ENCODE measurements at places on chromosomes 2 and 18. TPM values are rescaled to one million over a fixed set of nuclear protein-coding genes. Genes with fewer than 3 reads are reported as not detected.

Gene CCDC141
- 25.7 TPM for total RNA-seq

Gene FOXD4L1
- total RNA-seq: 0.34 TPM

Gene PJVK
- 5.0 TPM for total RNA-seq

Gene HDHD2
- 38.2 TPM for total RNA-seq

Gene TMEM127
- total RNA-seq: 30.6 TPM

Gene TMEM17
- 3.9 TPM for total RNA-seq

Gene PROC
- 0.37 TPM for total RNA-seq

Gene DSG1
- total RNA-seq: not detected

Gene GORASP2
- 65.2 TPM for total RNA-seq

- peaks cover 2% of the 10 kb centered on the region for H3K36me3 ChIP-seq
- H3K27ac ChIP-seq: no peak overlapping the region
- no peaks in the 10 kb centered on the region for H3K27me3 ChIP-seq
- DNase-seq: no peak
- no peak overlapping the region for H3K4me3 ChIP-seq
These were observed 107.2 kb downstream of the CD226 start for GRCh38 chr18:69840445-69840844.

DNA sequence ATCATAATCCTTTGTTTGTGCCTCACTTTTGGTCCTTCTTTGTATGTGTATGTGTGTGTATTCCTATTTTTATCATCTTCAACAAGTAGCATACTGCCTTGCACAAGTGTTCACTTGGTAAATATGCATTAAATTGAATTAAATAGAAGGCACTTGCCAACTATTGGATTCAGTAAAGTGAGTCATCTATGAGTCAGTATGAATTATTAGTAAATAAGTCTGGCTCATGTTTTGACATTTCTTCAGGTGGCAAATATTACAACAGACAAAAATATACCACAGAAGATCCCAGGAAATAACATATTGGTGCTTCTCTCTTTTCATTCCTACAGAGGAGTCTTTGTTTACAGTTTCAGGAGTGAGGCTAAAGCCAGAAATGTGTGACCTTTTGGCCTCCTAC lies 84.1 kb downstream of the CDK15 start:
- no peak overlapping the region for H3K4me3 ChIP-seq
- no peak overlapping the region for H3K27ac ChIP-seq
- DNase-seq: no peak
- H3K36me3 ChIP-seq: no peaks in the 10 kb centered on the region
- no peaks in the 10 kb centered on the region for H3K4me1 ChIP-seq
- no peaks in the 10 kb centered on the region for H3K27me3 ChIP-seq

DNA sequence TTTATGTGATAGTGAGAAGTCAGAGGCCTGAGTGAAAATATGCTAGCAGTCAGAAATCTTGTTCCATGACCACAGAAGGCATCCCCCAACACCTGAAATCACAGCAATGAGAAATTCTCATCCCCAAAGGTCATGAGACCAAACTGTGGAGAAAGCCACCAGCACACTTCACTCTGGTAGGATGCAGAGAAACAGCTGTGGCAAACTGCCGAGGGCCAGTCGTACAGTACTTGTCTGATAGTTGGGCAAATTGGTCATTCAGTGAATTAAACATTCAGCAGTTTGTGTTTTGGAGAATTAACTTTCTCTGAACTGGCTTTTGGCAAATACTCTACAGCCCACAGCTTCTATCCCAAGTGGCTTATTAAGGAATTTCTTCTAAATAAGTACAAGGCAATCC lies 117.2 kb downstream of the TSN start:
- H3K27me3 ChIP-seq: no peaks in the 10 kb centered on the region
- H3K27ac ChIP-seq: no peak overlapping the region
- H3K4me3 ChIP-seq: no peak overlapping the region
- H3K36me3 ChIP-seq: no peaks in the 10 kb centered on the region

- peak overlapping the region; percentile 93 for H3K4me3 ChIP-seq
- DNase-seq: no peak
- peak overlapping the region; percentile 87 for H3K27ac ChIP-seq
- no peaks in the 10 kb centered on the region for H3K27me3 ChIP-seq
- H3K4me1 ChIP-seq: peaks cover 35% of the 10 kb centered on the region
These were observed 706 bp downstream of the AGPS start for GRCh38 chr2:177393203-177393755.

GRCh38 chr2:215983581-215984351 lies 29.6 kb downstream of the MREG start:
- H3K4me3 ChIP-seq: no peak overlapping the region
- H3K4me1 ChIP-seq: no peaks in the 10 kb centered on the region
- H3K36me3 ChIP-seq: no peaks in the 10 kb centered on the region
- no peaks in the 10 kb centered on the region for H3K27me3 ChIP-seq
- H3K27ac ChIP-seq: no peak overlapping the region

DNA sequence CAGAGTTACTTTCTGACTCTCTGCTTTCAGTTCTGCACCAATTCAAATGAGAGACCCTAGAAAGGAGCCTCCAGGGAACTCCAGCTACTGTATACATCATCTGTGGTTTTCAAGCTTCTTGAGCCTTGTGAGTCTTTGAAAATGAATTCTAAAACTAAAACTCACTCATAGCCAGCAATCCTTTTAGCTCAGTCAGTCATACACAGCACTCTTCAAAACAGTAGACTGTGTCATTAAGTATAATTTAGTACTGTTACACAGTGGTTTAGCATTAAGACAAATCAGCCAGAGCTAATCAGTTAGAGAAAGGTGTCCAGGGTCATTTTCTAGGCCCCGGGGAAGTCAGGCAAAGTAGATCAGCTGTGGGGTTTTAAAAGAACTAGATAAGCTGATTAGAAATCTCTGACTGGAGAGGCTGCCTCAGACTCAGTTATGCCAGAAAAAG lies 322.1 kb upstream of the THUMPD2 start:
- no peaks in the 10 kb centered on the region for H3K27me3 ChIP-seq
- DNase-seq: no peak
- H3K27ac ChIP-seq: peak overlapping the region; percentile 33
- H3K4me3 ChIP-seq: no peak overlapping the region
- no peaks in the 10 kb centered on the region for H3K36me3 ChIP-seq

- DNase-seq: peak; percentile 90
- H3K4me3 ChIP-seq: peak within 1 kb of the TSS; percentile 59
- H3K4me1 ChIP-seq: peaks cover 33% of the 10 kb centered on the region
- no peaks in the 10 kb centered on the region for H3K27me3 ChIP-seq
These were observed at the start of gene SNED1 for GRCh38 chr2:240997856-240998705. Gene SNED1 (plus strand): TSS chr2:240998618. CDS start chr2:240998838, 220 bp downstream.

- no peaks in the 10 kb centered on the region for H3K4me1 ChIP-seq
- no peak overlapping the region for H3K4me3 ChIP-seq
- no peaks in the 10 kb centered on the region for H3K36me3 ChIP-seq
These were observed 21.4 kb upstream of the SPIRE1 start for GRCh38 chr18:12679183-12679786.

DNA sequence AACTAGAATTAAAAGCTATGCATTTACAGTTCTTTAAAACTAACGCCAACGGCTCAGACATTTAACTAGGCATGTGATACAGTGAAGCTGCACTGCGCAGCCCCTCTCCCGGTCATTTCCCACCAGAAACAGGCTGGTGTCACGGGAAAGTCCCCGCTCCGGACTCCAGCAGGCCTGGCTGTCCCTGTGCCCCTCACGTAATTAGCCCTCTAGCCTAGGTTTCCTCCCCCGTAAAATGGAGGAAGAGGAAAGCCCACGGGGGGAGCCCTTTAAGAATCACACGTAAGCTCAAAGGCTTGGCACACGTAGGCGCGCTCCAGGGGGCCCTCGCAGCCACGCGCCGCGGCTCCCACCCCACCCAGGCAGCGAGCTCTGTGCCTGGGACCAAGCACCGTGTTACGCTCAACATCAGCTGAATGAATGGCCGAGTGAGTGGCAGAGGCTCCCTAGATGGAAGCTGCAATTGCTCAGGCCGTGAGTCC lies 48.0 kb downstream of the KCNIP3 start:
- no peak for DNase-seq
- H3K27ac ChIP-seq: no peak overlapping the region
- H3K36me3 ChIP-seq: no peaks in the 10 kb centered on the region
- H3K4me1 ChIP-seq: no peaks in the 10 kb centered on the region
- H3K27me3 ChIP-seq: no peaks in the 10 kb centered on the region

GRCh38 chr2:14257801-14258507 lies 374.6 kb upstream of the LRATD1 start:
- no peak for DNase-seq
- H3K27ac ChIP-seq: no peak overlapping the region
- H3K36me3 ChIP-seq: no peaks in the 10 kb centered on the region
- H3K4me3 ChIP-seq: no peak overlapping the region
- no peaks in the 10 kb centered on the region for H3K4me1 ChIP-seq
- no peaks in the 10 kb centered on the region for H3K27me3 ChIP-seq

DNA sequence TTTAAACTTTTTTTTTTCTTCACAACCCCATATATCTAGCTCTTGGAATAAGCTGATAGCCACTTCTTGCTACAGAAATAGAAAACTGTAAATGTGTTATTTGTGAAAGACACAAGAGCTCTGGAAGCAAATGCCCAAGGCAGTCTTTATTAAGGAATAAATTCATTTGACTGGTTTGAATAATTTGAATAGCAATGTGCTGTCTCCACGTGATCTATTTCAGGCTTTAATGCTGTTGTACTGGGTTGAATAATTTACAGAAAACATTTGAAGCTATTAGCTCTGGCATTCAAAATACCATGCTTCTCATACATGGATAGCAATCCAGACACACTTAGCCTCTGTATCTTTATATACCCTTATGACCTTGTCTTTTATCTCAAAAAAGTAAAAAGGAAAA lies 366.7 kb upstream of the KCNJ3 start:
- no peak overlapping the region for H3K4me3 ChIP-seq
- H3K27me3 ChIP-seq: no peaks in the 10 kb centered on the region
- no peak for DNase-seq
- H3K4me1 ChIP-seq: no peaks in the 10 kb centered on the region
- H3K27ac ChIP-seq: no peak overlapping the region

DNA sequence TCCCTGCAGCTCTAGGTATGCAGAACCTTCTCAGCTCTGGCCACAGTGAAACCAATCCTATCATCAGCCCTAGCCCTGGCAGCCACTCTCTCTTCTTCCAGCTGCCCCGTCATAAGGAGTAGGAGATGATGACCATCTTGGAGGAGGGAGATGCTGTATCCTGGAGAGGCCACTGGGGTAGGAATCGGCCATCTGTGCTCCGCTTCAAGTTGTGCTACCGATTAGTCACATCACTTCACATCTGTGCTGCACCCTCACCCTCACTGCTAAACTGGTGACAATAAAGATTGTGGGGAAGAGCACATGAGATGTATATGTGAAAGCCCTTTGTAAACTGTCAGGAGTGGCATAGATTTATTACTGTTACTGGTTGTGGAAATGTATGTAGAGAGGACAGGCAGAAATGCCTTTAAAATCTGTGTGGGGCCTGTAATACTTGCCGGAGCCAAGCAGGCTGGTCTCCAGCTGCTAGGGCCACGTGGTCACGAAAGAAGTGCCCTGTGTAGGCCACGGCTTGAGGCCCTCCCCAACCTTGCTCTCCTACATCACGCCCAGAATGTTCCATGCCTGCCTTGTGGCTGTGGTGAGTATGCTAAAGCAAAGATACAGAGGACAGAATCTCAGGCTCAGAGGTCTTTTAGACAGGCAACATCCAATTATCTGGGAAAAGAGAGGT lies 236.8 kb downstream of the CLIP4 start:
- no peak overlapping the region for H3K27ac ChIP-seq
- no peak for DNase-seq
- no peaks in the 10 kb centered on the region for H3K27me3 ChIP-seq
- H3K36me3 ChIP-seq: no peaks in the 10 kb centered on the region
- no peaks in the 10 kb centered on the region for H3K4me1 ChIP-seq

DNA sequence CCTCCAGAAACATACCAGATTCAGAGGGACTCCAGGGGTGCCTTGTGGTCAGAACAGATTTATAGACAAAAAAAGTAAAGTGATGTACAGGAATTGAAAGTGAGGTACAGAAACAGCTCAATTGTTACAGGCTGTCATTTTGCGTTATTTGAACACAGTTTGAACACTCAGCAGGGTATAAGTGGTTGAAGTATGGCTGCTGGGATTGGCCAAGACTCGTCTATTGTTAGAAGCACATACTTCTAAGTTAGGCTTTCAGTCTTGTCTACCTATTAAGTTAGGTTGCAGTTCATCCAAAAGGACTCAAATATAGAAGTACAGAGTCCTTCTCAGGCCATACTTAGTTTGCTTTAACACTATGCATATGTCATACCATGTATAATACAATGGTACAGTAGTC lies 21.0 kb upstream of the GRB14 start:
- no peak overlapping the region for H3K4me3 ChIP-seq
- peak; percentile 13 for DNase-seq
- no peaks in the 10 kb centered on the region for H3K27me3 ChIP-seq
- no peak overlapping the region for H3K27ac ChIP-seq
- H3K4me1 ChIP-seq: no peaks in the 10 kb centered on the region
- no peaks in the 10 kb centered on the region for H3K36me3 ChIP-seq

GRCh38 chr18:26723981-26724380 lies 141.5 kb downstream of the AQP4 start:
- no peak overlapping the region for H3K27ac ChIP-seq
- no peaks in the 10 kb centered on the region for H3K36me3 ChIP-seq
- H3K4me1 ChIP-seq: no peaks in the 10 kb centered on the region
- no peak overlapping the region for H3K4me3 ChIP-seq
- H3K27me3 ChIP-seq: no peaks in the 10 kb centered on the region
- DNase-seq: no peak

DNA sequence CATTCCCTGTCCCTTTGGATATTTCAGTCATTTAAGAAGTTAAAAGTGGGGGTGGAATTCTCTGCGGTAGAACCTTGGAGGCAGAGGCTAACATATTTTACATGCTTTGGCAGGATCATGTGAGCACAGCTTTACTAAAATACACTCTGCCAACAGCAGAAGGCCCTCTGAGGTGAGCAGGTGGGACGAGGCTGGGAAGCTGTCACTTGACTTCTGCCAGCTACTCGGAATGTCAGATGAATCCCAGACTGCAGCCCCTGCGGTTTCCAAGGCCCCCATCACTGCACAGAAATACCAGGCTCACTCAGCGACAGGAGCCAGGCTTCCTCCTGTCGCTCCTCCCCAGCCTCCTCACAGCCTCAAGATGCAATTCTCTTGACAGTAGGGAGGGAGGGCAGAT lies 220.9 kb upstream of the REV1 start:
- H3K27ac ChIP-seq: no peak overlapping the region
- DNase-seq: no peak
- H3K36me3 ChIP-seq: peaks cover 3% of the 10 kb centered on the region
- peaks cover 20% of the 10 kb centered on the region for H3K4me1 ChIP-seq
- no peak overlapping the region for H3K4me3 ChIP-seq

- no peaks in the 10 kb centered on the region for H3K27me3 ChIP-seq
- DNase-seq: peak; percentile 95
- H3K4me3 ChIP-seq: no peak overlapping the region
- peak overlapping the region; percentile 70 for H3K27ac ChIP-seq
- peaks cover 24% of the 10 kb centered on the region for H3K4me1 ChIP-seq
These were observed 45.3 kb upstream of the IGFBP5 start for GRCh38 chr2:216740557-216741222.

All from lung (tissue), 17 donors.